Activated T-cell treated with anti-CD3 and anti-CD28 coated beads for 1 hour (primary cell): ENCODE measurements at places on chromosomes 16 and 17.
A peak's percentile ranks its signal among the peaks of the same experiment; 100 is the strongest.

GRCh38 chr17:48179071-48179945 lies 71.7 kb downstream of the SNX11 start:
- DNase-seq, result no peak

DNA sequence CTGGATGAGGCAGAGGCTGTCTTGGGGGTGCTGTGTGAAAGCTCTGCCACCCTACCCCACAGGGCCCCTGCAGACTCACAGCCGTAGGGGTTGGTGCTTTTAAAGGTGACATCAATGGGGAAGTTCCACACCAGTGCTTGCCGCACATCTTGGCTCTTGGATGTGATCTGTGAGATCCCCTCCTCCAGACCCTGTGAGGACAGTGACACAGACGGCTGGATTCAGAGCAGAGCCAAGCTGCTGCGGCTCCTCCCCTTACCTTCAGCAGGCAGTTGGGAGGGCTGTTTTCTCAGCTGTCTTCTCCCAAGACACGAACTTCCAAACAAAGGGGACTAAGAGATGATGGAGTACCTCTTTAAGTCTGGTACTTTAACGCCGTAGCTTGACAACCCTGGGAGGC lies 4.8 kb downstream of the B9D1 start:
- no peak for DNase-seq

DNA sequence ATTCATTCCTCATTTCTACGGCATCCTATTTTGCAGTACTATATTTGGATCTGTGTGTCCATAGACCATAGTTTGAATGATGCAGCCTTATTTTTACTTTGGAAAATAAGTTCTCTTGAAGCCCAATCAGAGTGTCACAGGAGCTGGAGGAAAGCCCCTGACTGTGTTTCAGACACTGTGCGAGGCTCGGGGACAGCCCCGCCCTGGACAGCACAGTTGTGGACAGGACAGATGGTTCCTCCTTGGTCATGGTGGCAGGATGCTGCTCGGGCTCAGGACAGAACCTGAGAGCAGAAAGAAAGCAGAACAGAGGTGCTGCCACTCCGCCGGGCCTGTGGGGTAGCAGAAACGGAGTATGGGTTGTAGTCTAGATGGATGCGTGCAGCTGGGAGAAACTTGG lies 22.9 kb downstream of the BANP start:
- no peak for DNase-seq

DNA sequence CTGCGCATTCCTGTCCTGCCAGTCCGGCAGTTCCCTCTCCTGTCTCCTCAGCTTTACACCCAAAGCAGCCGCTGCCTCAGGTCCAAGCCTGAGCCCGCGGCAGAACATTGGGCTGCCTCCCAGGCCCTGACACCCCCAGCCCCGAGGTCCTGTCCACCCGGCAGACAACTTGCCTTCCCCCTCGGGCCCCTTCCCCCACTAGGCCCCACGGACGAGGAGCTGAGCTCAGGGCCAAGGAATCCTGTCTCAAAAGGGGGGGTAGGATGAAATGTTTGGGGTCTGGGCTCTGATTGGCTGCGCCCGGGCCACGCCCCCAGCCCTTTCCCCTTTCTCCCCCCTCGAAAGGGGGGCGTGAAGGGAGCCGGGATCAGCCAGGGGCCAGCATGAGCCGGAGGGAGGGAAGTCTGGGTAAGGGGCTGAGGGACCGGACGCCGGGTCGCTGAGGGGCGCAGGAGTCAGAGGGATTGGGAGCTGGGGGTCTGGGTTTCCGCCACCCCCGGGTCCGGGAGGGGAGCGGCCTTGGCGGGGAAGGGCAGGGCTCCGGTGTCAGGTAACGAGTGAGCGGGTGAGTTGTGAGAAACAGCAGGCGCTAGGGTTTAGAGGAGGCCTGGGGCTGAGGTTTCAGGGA lies at the start of gene CTF1:
Gene CTF1, plus strand, starts transcription at position 354 of the 628 bp plus-strand sequence. Its CDS starts 30 bp downstream, at position 384.
- no peak for DNase-seq

DNA sequence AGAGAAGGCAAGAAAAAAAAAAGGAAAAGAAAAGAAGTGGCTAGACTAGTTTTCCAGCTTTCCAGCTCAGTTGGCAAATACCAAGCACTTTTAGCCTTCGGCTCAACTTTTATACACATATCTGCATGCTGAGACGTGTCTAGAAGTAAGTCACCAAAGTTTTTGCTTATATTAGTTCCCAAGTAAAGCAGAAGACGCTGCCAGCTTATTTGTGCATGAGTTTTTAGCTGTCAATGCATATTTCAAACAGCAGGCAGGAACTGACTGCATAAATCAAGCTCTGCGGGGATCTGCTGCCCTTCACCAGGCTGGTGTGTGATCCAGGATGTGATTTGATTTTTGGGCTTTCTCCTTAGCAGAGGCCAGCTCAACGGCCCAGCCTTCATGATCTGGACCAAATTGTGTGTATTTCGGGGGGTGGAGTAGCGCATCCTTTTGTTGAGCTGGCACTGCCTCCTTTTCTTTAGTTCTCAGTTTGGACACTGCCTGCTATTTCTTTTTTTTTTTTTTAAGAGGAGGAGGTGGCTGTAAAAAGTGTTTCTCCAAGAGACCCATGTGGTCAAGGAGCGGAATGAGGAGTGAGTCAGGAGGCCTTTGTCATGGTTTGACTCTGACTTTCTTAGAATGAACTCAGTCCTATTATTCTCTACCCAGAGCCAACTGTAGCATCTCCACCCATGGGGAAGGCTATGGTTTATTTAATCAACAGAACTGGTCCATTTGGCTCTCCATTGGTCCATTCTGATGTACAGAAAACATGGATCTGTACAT lies 162.6 kb upstream of the XYLT1 start:
- no peak for DNase-seq

DNA sequence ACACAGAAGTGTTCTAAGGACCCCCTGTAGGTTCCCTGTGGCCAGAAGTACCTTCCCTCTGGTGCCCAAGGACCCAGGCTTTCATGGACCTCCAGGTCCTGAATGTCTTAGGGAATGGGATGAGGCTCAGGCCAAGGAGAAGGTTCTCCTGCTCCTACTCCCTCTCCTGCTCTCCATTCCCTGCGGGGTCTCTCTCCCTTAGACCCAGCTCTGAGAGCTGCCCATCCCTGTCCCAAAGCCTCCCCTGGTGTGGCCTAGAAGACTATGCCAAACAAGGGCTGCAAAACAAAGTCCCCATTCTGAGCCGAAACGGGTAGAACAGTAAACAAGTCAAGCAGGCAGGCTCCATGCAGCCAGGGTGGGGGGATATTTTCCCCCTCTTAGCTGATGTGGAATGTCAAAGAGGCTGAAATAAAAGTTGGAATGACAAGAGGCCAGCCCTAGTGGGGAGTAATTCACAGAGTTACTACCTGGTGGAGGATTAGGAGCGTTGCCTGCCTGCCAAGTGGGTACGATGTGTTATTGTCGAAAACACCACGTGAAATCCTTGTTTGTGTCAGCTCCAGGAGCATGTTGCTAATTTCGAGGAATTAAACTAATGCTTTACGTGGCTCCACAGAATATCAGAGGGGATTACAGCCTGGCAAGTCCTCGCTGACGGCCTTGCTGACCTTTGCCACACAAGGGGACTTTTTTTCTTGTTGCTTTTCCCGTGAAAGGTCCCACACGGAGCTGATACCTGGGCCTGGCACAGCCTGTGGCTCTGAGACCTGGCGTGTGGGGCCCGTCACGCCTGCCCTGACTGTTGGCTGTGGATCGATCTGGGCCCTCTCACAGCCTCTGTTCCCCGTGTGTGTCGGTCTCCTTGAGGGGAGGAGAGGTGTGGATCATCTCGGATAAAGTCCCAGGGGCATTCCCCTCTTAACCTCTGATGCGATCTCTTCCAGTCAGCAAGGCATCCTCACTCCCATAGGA lies 2.9 kb downstream of the WFIKKN2 start:
- no peak for DNase-seq

DNA sequence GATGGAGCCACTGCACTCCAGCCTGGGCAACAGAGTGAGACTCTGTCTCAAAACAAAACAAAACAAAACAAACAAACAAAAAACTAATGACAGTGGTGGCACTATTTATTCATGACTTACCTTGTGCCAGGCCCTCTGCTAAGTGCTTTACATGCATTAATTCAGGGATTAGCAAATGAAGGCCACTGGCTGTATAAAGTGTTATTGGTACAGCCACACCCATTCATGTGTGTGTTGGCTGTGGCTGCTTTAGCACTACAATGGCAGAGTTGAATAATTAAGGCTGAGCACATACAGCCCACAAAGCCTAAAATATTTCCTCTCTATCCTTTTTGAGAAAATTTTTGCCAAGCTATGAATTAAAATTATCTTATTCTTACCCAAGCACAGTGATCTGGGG lies 531.8 kb upstream of the CDH5 start:
- DNase-seq, result no peak

DNA sequence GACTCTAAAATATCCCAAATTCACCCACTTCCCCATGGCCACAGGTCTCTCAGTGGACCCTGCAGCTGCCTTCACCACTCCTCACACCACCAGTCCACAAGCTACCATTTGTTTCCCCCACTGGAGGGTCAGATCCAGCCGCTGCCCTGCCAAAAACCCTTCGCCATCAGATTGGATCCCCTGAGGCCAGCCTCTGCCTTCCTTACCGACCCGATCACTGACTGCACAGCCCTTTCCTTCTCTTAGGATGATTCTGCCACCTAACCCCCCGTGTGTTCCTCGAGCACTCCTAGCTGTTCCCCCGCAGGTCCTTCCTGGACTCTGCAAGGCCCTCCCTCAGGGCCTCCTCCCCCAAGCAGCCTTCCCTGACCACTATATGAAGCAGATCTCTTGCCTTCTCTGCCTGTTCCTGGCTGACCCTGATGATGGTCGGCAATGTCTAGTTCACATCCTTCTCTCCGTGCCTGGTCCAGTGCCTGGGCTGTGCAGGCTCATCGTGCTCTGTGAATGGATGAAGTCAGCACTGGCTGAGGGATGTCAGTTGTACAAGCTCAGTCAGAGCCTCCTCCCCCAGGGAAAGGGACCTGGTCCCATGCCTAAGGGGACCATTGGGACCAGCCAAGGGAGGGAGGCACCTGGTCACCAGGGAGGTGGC lies 46.0 kb downstream of the CPNE2 start:
- DNase-seq, result no peak

DNA sequence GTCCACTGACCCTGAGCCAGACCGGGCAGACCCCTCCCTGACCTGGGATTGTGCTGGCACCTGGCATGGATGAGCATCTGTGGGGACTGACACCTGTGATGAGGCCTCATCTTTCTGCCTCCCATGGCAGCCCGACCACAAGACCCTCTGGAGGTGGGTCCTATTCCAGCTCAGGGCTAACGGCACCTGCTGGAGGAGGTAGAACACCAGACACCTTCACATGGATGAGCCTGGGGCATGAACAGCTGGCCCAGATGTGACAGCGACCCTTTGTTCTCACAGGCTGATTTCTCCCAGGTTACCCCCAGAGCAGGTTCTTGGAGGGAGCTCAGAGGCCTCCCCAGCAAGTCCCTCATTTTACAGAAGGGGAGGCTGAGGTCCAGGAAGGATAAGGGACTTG lies 46.4 kb upstream of the PIK3R6 start:
- no peak for DNase-seq

DNA sequence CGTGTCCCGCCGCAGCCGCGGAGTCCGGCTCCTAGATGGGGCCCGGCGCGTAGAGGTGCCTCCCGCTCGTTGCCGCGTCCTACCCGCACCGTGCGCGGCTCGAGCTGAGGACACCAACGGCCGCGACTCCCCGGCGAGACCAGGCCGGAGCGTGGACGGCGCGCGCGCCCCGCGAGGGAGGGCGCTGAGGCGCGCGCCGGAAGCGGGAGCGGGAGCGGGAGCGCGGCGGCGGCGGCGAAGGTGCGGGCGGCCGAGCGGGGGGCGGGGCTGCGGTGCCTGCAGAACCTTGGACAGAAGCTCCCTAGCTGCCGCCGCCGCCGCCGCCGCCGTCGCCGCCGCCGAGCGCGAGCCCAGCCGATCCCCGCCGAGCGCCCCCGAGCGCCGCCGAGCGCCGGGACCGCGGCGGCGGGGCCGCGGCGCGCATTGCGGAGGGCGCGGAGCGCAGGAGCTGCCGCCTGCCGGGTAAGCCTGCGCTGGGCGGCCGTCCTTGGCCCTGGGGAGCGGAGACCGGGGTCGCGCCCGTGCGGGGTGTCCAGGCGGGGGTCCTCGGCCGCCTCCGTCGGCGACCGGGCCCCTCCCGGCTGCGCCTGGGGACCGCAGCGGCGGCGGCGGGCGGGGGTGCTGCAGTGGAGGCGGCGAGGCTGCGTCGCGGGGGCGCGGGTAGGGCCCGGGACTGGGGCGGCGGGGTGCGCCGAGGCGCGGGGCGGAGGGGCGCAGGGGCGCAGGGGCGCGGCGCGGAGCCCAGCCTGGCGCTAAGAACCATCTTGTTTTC lies at the start of gene CDK5R1:
Gene CDK5R1, plus strand, starts transcription at position 293 of the 772 bp plus-strand sequence. CDS start 628 bp downstream, outside the sequence.
- peak; percentile 53 for DNase-seq

DNA sequence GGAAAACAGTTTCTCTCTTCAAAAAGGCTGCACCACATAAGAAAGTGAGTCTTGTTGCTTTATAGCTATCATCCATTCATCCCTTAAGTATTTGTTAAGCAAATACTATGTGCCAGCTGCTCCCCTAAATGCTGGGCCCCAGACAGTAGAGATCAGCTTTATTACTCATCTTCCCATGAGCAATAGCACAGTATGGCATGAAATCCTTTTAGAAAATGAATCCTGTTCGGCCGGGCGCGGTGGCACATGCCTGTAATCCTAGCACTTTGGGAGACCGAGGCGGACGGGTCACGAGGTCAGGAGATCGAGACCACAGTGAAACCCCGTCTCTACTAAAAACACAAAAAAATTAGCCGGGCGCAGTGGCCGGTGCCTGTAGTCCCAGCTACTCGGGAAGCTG lies 99.5 kb downstream of the MYO1D start:
- DNase-seq, result no peak

DNA sequence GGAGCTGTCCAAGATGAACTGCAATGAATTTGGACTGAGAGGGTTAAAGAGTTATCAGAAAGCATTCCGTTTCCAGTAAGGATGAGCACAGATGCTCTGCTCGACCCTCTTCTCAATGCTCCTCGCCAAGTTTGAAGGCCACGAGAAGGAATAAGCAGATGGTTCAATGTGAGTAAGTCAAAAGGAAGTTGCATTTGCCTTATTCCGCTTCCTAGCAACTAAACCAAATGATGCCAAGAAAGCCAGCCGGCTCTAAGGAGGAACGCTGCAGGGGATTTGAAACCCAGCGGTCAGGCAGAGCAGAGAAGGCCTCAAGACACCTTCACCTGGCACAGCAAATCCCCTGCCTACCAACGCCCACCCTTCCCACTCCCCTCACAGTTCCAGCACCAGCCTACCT lies 52.1 kb upstream of the CNEP1R1 start:
- no peak for DNase-seq
